Activated CD4-positive, CD25-positive, alpha-beta regulatory T cell treated with anti-CD3 and anti-CD28 coated beads, Interleukin-2, amount 50 U/mL, for 16 hours (primary cell): ENCODE measurements at places on chromosomes 7 and 10.

- no peak for DNase-seq
Measured at GRCh38 chr7:121634356-121634755, 238.2 kb upstream of the FAM3C start.

- DNase-seq = no peak
Measured at GRCh38 chr7:26691406-26691805, 173.0 kb downstream of the SKAP2 start.

GRCh38 chr7:15686295-15686956 lies at the start of gene MEOX2:
TSS of gene MEOX2 (minus strand) at chr7:15686683. CDS start at chr7:15686402, 281 bp downstream.
- no peak for DNase-seq

GRCh38 chr7:50838675-50839377 lies 56.1 kb upstream of the GRB10 start:
- DNase-seq = no peak

GRCh38 chr10:30833628-30833970 lies 198.1 kb downstream of the ZNF438 start:
- DNase-seq = no peak

DNA sequence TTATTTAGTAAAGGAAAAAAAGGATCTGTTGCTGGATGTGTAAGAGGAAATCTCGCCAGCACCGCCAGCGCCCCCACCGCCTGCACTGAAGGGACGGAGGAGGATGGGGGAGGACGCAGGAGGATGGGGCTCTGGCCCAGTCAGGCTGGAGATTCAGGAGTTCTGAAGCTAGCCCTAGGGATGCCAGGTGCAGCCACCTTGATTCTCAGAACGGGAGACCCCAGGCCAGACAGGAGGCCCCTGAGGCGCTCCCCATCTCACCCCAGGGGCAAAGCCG lies 1.3 kb downstream of the CAMK2B start:
- no peak for DNase-seq

DNA sequence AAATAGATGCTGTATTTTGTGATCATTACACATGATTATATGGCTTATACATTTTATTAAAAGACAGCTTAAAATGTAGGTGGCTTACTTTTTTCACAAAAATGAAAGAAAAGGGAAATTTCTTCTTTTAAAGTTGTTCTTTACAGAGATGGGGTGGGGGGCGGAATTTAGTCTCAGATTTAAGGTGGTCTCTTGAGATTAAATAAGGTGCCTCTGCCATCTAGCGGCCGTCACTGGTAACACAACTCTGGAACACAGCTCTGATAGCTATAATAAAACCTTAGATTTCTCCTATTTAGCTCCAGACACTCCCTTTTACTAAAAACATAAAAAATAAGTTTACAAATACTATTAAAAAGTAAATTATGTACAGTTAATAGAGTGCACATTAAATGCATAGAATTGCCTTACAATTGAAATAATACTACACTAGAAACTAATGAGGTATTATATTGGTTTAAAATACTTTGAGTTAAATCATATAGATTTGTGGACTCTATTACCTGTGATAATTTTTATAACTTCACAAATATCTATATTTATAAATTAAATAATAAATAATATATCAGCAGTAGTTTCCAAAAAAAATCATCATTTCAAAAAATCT lies 210.9 kb downstream of the DGKB start:
- peak; percentile 9 for DNase-seq

DNA sequence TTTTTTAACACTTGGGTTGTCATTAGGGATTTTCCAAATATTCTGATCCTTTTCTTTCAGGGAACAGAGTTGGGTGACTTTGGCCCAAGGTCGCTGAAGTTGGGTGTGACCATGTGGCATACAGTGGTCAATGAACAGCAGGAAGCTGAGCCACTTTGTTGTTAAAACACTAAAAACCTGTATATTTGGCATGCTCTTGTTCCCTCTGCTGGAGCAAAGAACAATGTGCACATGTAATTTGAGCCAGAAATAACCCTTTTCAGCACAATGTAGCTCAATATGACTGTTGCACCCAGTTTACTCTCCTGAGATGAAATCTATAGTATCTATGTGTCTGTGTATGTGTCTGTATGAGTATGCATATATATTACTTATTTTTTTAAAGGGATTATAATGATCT lies 74.9 kb downstream of the ADCYAP1R1 start:
- no peak for DNase-seq

DNA sequence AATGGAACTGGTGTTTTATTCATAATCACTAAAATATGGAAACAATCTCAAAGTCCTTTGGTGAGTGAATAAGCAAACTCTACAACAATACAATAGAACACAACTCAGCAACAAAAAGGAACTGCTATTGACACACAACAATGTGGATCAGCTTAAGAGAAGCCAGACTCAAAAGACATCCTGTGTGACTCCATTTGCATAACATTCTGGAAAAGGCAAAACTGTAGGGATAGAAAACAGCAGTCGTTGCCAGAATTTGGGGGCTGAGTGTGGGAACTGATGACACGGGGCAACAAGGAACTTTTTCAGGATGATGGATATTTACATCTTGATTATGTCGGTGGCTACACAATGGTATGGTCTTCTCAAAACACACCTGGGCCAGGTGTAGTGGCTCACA lies 32.4 kb upstream of the SVIL start:
- DNase-seq = no peak

DNA sequence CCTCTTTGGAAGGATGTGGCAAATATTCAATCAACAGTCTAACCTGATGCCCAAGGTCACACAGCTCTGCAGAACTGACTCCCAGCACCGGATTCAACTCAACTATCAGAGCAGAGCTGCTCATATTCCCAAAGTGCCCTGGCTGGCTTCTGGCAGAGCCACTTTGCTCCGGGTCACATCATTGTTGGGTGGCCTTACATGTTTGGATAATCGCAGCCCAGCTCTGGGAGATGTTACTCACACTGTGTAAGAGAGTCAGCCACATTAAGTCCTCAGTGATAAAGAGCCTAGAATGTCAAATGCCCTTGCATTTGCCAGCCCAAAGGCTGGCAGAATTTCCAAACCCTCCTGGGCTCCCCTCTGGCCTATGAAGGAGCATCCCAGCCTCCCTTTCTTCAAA lies 79.8 kb upstream of the PDE1C start:
- no peak for DNase-seq
